COR-L47 (cell line): ENCODE measurements at places on chromosomes 1 and 21.
A peak's percentile ranks its signal among the peaks of the same experiment; 100 is the strongest.

DNA sequence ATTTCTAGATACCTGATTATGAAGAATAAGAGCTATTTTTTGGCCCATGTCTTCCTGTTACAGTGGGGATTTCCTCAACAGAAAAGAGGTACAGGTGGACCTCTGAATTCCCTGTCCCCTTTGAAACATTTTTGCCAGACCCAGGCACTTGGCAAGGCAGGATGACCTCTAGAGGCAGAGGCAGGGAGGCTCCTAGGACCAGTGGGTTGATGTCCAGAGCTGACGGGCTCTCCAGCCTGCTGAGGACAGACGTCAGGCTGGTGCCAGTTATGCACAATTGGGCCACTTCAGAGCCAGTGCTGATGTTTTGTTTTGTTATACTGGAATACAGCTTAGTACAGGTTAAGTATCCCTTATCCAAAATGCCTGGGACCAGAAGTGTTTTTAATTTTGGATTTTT lies 18.5 kb upstream of the A3GALT2 start:
- DNase-seq: no peak

GRCh38 chr21:45945868-45946210 lies 35.7 kb upstream of the COL6A1 start:
- DNase-seq: no peak

GRCh38 chr1:109926662-109927300 lies 16.1 kb downstream of the CSF1 start:
- DNase-seq: no peak

DNA sequence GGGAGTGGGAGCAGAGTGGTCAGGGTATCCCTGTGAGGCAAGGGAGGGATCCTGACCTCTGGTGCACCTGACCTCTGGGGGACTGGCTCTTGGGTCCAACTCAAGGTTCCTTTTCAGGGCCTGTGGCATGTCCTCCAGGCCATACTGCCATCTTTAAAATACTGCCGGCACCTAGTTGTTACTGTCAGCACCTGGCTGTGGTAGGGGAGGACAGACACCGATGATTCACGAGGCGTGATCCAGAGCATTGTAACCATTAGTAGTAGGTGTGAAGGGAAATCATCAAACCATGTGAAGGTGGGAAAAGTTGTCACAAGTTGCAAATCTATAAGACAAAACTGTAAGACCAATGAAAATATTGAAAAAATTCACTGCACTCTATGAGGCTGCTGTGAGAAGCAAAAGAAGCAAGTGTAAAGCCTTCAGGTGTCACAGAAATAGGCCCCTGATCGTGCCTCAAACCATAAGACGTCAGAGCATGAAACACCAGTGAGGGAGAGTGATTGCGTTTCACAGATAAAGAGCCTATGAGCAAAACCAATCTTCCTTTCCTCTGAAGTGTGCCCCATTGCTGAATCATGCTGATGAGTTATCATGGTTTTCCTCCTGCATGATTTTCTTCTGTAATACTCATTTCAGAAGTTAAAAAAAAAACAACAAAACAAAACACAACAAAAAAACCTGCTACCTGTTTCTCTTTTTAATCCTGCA lies 55.3 kb downstream of the CDC7 start:
- DNase-seq: no peak

DNA sequence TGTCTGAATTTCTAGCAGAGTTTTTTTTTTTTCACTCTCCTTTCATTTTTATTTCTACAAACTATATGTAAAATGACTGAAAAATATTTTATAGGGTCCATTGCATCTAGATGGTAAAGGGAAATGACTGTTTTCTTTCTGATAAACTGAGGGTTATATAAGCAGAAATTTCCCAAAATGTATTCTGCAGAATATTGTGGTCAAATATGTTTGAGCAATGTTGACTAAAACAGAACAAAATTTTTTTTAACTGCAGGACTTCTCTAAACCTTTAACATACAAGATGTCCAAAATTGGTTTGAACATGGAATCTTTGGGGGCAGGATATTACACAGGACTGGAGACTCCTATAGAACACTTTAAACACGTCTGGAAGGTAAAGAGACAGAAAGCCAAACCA lies 190.5 kb downstream of the TOMM20 start:
- DNase-seq: no peak

GRCh38 chr1:231666937-231667608 lies 40.5 kb downstream of the DISC1 start:
- no peak for DNase-seq

- no peak for DNase-seq
These were observed 6.5 kb upstream of the IGSF3 start for GRCh38 chr1:116674011-116674531.

- no peak for DNase-seq
These were observed 8.3 kb downstream of the AURKAIP1 start for GRCh38 chr1:1366699-1367066.

DNA sequence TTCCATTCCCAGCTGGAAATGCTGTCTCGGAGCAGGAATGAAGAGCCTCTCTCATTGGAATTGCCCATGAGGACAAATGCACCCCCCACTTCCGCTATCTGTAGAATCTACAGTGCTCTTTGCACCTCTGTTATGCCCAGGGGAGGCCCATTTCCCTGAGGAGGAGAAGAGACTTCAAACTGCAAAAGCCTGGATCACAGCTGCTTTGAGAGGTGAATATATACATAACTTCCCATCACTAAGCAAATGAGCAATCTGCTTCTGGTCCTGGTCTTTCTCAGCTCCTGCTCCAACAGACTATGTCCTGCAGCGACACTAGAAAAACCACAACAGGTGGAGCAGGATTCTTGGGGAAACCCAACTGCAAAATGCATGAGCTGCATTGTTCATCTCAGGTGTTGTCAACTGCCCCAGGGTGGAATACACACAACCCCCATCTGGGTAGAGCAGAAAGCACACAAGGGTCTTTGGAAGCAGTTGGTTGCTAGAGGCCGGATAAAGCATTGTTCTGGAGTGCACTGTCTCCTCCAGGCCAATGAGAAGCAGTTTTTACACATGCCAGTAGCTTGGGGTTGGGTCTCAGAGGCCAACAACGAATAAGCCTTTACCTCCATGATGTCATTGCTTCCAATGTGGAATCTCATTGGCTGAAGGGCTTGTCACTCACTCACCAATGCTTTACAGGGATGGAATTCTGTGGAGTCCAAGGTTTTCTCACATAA lies 67.7 kb upstream of the RAB4A start:
- DNase-seq: no peak

- DNase-seq: no peak
These were observed 85.5 kb upstream of the ATP1A1 start for GRCh38 chr1:116287341-116288200.

DNA sequence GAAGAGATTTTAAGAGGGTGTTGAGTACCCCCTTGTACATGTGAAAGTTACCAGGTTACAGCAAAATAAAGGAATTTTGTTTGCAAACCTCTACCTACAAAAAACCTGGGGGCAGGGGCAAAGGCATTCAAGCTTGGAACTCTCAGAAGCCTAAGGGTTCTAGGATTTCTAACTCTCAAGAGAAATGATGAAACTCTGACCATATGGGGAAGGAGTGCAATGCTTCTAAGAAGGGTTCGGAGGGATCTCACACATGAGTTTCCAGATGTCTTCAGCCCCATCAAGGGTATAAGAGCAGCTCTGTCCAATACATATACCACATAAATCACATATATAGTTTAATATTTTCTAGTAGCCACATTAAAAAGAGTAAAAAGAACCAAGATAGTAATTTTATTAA lies 7.3 kb upstream of the FCGR2A start:
- no peak for DNase-seq

- DNase-seq: no peak
These were observed 25.6 kb upstream of the A3GALT2 start for GRCh38 chr1:33346533-33346926.

- no peak for DNase-seq
These were observed 38.8 kb upstream of the SRSF10 start for GRCh38 chr1:24018611-24019580.

DNA sequence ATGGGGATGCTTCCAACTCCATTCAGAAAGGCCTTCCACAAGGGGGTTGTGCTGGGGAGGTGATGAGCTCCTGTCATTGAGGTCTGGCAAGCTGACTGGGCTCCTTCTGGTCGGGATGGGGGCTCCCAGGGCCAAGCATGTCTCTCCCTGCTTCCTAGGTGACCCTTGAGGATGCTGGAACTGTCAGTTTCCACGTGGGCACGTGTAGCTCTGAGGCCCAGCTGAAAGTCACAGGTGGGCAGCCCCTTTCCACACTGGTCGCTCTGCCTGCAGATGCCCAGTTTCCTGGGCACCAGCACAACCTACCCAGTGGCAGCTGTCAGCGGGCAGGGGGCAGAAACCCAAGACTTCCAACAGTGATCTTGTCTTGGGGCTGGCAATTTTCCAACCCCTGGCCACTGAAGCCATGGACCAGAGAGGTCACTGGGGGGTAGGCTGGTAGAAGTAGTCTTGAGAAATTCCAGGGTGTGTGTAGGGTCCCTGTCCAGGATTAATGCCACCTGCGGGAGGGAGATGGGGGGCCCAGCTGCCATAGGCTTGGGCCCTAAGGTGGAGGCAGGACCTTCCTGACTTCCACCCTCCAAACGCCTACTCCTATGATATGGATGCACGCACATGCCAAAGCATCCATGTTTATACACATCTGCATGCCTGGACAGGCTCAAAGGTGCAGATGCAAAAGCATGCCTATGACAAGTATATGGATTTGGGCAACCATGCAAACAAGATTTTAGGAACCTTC lies 97.1 kb downstream of the TRIM11 start:
- no peak for DNase-seq

- no peak for DNase-seq
These were observed 24.7 kb downstream of the IFFO2 start for GRCh38 chr1:18931730-18932129.

GRCh38 chr1:246107516-246108277 lies 399.4 kb downstream of the SMYD3 start:
- peak; percentile 38 for DNase-seq

DNA sequence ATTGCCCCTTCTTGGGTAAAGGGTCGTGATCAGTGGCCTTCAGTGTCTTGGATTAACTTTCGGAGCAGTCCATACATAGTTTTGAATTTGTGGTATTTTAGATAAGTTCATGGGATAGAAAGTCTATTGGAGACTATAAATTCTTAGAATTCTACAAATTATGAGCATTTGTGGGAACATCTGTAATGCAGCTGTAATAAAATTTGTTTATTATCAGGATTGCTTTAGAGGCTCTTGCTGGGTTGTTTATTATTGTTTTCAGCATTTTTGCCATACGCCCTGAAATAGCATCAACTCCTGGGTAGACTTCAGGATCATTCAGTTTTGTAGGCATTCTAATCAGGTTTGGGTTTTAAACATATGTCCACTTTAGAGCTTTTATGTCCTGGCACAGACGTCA lies 16.1 kb downstream of the LAMC1 start:
- DNase-seq: no peak
